CD8-positive, alpha-beta memory T cell (primary cell): ENCODE measurements at places on chromosomes 13 and 19.
A peak's percentile ranks its signal among the peaks of the same experiment; 100 is the strongest.

- no peaks in the 10 kb centered on the region for H3K36me3 ChIP-seq
- no peak overlapping the region for H3K4me3 ChIP-seq
- no peak for DNase-seq
These were observed 481.4 kb downstream of the UQCRFS1 start for GRCh38 chr19:28731577-28731976.

GRCh38 chr13:29480893-29481525 lies 114.5 kb downstream of the SLC7A1 start:
- no peak overlapping the region for H3K4me3 ChIP-seq
- H3K4me1 ChIP-seq: no peaks in the 10 kb centered on the region
- H3K36me3 ChIP-seq: no peaks in the 10 kb centered on the region
- H3K27me3 ChIP-seq: no peaks in the 10 kb centered on the region
- no peak for DNase-seq
- no peak overlapping the region for H3K27ac ChIP-seq

- peak within 1 kb of the TSS; percentile 95 for H3K4me3 ChIP-seq
- peaks cover 14% of the 10 kb centered on the region for H3K4me1 ChIP-seq
- peak; percentile 95 for DNase-seq
- peak within 1 kb of the TSS; percentile 99 for H3K27ac ChIP-seq
These were observed at the start of gene DUS3L for GRCh38 chr19:5790559-5791520. DUS3L (minus strand) TSS chr19:5791163; CDS start chr19:5791141, 22 bp downstream.

DNA sequence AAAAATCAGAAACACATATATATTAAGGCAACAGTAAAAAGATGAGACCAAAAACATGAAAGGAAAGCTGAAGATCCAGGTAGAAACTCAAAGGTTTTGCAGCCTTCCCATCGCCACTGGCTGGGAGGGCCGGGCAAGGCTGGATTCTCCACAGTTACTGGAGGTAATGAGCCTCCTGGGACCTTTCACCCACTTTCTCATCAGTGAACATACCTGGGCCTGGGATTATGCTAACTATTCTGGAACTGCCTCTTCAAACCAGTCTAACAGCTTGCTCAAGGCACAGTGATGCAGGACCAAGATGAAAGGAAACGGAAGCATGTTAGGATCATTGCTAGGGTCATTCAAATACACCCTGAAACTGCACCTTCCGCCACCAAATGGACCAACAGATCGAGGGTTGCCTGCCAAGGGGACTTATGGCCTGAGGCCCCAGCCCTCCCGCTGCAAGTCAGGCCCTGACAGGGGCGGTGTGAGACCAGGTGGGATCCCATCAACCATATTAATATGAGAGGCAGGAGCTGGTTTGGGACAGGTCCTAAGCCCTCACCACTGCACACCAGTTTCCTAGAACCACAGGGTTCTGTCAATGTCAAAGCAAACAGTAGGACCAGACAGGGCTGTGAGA lies 28.4 kb upstream of the ATP12A start:
- DNase-seq: no peak
- no peak overlapping the region for H3K27ac ChIP-seq
- H3K27me3 ChIP-seq: no peaks in the 10 kb centered on the region
- no peaks in the 10 kb centered on the region for H3K36me3 ChIP-seq

DNA sequence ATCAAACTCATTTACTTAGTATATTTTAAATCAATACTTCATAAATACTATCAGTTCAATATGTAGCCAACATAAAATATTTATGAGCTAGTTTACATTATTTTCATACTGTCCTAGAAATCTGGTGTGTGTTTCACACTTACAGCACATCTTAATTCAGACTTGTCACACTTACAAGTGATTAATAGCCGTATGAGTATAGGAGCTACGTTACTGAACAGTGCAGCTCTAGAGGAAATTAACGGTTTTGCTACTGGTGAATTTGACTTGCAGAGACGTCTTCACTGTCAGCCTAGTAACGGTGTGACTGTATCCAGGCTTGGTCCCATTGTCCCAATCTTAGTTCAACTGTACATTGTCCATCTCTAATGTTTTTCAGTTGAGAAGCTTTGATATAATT lies 33.7 kb upstream of the POSTN start:
- H3K4me1 ChIP-seq: no peaks in the 10 kb centered on the region
- DNase-seq: no peak
- H3K27ac ChIP-seq: no peak overlapping the region
- no peaks in the 10 kb centered on the region for H3K27me3 ChIP-seq

DNA sequence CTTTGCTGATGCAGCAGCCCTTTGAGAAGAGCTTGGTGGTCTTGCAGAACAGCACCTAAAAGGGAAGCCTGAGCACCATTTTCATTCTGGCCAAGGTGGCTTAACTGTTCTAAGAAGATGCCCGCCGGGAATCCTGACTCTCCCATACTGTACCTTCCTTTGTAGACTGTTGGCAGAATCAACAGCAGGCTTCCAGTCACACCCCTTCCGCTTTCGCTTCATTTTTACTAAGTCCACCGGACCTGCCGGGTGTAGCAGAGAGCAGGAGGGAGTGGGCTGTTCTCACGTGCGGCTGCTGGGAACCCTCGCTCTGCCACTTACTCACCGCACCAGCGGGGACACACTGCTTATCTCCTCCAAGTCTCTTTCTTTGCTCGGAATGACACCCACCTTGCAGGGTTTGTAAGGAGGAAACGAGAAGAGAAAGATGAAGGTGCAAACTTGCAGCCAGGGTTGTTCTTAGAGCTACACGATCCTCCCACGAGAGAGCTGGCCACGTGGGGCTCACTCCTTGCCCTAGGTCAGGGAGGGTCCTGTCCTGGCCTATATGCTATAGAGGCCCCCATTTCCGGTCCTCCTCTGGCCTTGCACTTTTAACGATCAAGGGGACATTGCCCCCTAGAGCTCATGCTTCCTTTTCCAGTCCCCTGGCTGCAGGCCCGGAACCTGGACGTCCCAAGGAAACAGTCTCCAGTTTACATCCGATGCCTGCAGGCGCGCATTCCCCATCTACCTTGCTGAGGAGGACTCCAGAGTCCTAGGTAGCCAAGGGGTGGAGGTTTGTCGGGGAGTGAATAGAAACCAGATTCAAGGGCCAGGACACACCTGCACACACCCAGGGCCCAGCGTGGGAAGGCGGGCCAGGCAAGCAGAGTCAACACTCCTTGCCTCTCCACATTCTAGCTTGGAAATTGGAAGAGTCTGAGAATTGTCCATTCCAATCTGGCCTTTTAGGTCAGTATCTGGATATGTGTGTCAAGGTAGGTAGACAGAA lies 453.6 kb downstream of the IRS2 start:
- H3K27ac ChIP-seq: no peak overlapping the region
- no peaks in the 10 kb centered on the region for H3K27me3 ChIP-seq
- no peaks in the 10 kb centered on the region for H3K4me1 ChIP-seq
- no peak for DNase-seq
- no peak overlapping the region for H3K4me3 ChIP-seq
- no peaks in the 10 kb centered on the region for H3K36me3 ChIP-seq

DNA sequence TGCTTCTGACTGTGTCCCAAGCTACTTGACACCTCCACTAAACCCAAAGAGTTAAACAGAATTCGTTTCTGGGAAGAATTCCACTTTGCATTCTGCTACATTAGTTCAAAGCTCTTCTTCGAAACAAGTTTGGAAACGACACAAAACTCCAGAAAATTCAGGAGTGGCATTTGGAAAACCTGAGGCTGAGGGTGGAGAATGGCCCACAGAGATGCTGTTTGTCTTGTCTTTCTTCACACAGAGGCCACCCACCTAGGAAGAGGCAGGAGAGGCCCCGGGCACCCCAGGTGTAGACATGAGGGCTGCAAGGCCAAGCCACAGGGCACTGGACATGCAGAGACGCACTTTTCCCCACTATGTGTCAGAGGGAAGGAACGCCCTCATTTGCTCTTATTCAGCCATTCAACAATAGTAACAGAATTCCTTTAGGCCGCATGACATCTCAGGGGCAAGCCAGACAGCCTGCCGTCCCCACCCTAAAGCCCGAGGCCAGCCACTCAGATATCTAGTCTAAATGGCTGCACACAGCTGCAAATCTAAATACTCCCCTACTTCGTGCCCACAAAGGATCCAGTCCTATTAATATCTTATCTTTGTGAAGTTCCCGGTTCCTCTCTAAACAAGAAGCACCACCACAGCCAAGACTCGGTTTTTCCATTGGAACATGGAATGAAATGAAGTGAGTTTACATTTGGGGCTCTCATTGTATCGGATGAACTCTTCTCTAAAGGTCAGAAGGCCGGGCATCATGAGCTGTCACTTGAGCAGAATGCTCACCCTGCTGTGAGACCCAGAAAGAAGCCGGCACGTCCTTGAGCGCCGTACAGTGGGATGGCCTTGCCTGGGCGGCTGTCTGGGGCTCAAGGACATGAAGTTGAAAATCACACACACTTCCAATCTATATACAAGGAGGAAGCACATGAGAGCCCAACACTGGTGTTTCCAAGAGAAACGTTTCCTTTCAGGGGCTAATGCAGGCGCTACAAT lies 19.8 kb downstream of the COL4A1 start:
- H3K4me1 ChIP-seq: no peaks in the 10 kb centered on the region
- H3K27me3 ChIP-seq: no peaks in the 10 kb centered on the region
- H3K36me3 ChIP-seq: no peaks in the 10 kb centered on the region
- no peak overlapping the region for H3K4me3 ChIP-seq

DNA sequence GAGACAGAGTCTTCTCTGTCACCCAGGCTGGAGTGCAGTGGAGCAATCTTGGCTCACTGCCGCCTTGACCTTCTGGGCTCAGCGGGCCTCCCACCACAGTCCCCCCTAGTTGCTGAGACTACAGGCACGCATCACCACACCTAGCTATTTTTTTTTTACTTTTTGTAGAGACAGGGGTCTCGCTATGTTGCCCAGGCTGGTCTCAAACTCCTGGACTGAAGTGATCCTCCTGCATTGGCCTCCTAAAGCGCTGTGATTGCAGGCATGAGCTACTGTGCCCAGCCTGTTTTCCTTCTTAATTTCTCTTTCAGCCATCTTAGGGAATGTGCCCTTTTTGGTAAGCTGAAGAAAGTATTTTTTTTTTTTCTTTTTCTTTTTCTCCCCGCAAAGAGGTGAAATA lies 42.6 kb upstream of the RNF113B start:
- H3K4me3 ChIP-seq: no peak overlapping the region
- H3K36me3 ChIP-seq: no peaks in the 10 kb centered on the region
- H3K4me1 ChIP-seq: no peaks in the 10 kb centered on the region
- no peak for DNase-seq
- H3K27ac ChIP-seq: no peak overlapping the region

GRCh38 chr19:51794885-51795490 lies at the start of gene FPR3:
FPR3 (plus strand) TSS chr19:51795157; CDS start chr19:51823749, 28,592 bp downstream.
- DNase-seq: no peak
- H3K27me3 ChIP-seq: no peaks in the 10 kb centered on the region
- no peaks in the 10 kb centered on the region for H3K36me3 ChIP-seq
- H3K27ac ChIP-seq: no peak within 1 kb of the TSS
- no peak within 1 kb of the TSS for H3K4me3 ChIP-seq
- H3K4me1 ChIP-seq: no peaks in the 10 kb centered on the region
